ENCODE measurements at places on chromosomes 7 and 10.

- DNase-seq: no peak
Observed at GRCh38 chr10:44824607-44825006, 86.5 kb upstream of the TMEM72 start.

DNA sequence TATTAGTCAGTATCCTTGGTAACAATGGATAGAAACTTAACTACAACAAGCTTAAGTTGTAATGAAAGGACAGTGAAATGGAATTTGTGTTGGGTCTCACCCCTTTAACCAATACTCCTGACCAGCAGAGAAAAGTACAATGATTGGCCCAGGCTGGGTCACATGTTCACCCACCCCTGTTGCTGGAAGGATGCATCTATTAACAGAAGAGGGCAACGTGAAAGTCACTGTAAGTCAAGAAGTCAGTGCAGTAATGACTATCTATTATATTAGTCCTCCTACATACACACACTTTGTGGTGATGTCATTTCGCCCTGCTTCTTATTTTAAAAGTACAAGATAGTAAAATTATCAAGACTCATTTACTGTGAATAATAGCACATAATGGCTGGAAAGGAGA lies 16.2 kb downstream of the PNLIPRP2 start:
- no peak for DNase-seq

DNA sequence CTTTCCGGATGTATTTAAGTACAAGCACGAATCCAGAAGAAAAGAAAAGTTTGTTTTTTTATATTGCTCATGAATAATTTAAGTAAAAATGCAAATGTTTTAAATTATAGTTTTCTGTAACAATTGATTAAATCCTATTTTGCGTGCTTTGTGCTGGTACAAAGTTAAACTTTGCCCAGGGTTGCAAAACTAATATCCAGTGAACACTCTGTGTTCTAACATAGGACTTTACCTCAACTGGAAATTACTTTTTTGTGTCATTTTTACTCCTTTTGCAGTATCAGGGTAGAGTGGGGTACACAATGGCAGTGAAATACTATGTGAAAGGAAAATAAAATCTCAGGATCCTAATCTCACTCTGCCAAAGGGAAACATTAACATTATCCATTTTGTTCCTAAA lies 801.4 kb upstream of the MBL2 start:
- no peak for DNase-seq

DNA sequence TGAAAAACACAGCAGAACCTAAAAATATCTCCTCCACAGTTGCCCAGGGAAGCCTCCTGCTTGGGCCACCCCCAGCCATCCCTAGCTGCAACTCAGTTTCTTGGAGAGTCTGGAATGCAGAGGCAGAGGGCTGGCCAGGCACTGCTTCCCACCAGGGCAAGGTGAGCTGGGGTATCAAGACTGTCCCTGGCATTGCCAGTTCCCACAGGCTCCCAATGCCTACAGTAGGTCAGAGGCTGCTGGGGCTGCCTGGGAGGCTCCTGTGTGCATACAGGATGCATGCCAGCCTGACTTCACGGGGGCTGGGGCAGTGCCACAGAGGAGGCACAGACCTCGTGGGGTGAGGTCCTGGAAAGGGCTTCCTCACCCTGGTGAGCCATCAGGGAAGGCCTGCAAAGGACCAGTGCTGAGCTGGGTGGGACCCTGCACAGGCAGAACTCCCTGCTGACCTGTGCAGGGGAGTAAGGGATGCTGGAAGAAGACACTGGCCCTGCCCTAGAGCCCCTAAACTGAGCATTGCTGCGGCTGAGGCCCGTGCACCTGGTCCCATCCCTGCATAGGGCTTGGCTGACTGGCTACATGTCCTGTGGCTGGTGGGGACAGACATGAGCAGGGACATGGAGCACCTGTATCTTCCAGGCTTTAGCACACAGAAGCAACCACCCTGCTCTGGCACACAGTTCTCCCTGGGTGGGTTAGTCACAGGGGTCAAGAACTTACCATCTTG lies 121.9 kb upstream of the RET start:
- no peak for DNase-seq

DNA sequence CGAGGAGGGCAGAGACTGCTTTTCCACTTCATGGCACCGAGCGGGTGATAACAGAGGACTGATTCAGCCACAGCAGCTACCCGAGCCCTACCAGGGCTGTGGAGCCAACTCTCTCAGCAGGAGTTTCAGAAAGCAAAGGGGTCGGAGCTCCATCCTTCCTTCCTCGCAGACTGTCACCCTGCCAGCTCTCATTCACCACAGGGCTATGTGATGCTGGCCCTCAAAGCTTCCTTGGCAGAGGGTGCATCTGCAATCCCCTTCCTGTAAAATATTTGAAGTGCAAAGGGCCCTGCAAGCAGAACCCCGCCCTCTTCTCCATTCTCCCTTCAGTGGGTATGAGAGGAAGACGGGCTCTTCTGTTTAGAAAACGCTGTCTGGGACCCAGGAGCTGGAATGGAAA lies 105.3 kb upstream of the LYZL2 start:
- no peak for DNase-seq

- DNase-seq: no peak
Observed at GRCh38 chr7:43234968-43235367, 122.5 kb downstream of the HECW1 start.

DNA sequence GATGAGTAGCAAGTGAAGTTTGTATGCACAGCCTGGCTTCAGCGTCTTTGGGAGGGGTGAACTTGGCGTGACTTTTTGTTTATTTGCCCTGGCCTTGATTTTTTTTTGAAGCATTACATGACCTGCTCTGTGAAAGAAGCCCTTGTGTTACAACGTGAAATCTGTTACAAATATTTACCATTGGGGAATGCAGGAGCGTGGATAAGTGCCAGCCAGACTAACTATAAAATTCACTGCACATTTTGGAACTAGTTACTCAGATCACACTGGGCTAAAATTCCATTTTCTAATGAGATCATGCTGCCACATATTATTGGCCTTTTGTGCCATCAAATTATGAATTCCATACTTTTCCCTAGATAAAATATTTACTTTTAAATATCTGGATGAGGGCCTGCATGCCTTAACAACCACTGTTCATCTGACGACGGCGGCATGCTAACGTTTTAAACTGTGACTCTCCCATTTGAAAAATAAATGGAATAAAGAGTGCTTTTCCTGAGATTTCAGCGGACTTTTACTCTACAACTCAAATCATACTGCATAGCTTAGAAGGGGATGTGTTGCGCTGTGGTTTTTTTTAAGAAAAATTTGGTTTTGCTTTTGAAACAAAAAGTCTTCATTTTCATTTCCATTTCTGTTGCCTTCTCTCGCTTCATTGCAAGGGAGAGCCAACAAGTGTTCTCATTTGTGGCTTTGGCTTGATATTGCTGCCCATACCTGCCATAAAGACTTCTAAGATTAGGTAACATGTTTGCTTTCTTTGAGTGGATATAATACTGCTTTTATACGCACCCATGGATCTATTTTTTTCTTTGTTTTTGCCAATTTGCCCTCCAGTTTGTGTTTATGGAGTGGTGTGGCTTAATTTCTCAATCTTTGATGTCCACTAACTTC lies 352.2 kb downstream of the TFEC start:
- no peak for DNase-seq

DNA sequence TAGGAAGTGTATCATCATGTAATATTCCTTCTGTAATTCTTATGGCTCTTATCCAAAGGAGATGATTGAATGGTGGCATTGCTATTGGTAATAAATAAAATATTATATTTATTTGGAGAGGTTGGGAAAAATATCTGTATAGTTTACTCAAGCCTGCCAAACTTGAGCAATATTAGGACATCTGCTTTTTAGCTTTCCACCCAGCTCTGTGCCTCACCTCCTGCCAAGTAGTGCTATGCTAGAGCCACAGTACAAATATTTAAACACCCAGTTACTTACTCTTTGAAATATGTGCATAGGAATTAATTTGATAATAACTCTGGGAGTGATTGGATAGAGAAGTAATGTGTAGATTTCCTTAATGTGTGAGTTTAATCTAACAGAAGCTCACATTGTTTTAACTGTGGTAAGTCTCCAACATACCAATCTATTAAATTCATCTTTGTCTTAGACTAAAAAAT lies 129.2 kb downstream of the BBS9 start:
- no peak for DNase-seq

- DNase-seq: no peak
Observed at GRCh38 chr7:24905996-24906770, 73.8 kb downstream of the OSBPL3 start.

GRCh38 chr7:134691546-134692343 lies 45.1 kb downstream of the BPGM start:
- no peak for DNase-seq

DNA sequence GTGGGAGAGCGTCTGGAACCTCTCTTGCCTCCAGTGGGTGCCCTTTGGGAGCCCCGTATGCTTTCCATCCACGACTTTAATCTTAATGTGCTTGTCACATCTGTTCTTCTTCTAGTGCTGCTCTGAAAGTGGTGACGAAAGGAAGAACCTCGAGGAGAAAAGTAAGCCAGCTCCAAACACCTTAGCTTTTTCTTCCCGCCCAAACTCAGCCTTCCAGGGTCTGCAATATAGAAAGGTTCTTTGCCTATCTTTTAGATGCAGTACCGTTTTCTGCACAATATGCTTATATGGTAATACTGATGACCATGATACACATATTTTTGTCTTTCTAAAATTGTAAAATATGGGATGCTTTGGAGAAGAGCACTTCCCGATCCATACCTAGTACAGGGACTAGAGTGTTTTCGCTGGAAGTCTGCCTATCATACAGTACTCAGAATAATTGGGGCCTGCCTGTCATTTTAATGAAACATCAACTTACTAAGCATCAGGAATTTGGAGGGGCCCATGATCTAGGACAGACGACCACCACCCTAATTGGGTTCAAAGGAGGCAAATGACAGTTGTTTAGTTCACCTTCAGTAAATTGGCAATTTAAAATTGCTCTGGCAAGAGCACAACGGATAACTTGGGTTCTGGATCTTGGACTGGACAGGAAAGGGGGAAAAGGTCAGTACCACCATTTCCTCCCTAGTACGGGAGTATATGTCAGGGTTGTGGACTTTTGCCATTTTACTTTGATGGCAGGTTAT lies 884 bp downstream of the RINT1 start:
- no peak for DNase-seq

DNA sequence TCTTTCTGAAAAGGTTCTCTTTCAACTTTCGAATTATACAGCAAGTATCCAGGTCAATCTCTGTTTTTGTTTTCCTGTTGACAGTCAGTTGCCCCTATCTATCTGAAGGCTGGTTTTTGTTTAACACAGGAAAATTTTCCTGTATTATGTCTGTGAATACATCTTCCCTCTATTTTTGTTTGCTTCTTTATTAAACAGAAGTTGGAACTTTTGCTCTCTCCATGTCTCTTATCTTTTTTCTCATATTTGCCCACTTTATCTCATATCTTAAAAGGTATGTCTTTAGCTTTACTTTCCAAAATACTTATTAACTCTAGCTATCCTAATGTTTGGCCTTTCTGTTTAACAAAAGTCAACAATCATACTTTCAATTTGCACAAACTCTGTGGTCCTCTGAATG lies 95.0 kb downstream of the BRAF start:
- DNase-seq: no peak

DNA sequence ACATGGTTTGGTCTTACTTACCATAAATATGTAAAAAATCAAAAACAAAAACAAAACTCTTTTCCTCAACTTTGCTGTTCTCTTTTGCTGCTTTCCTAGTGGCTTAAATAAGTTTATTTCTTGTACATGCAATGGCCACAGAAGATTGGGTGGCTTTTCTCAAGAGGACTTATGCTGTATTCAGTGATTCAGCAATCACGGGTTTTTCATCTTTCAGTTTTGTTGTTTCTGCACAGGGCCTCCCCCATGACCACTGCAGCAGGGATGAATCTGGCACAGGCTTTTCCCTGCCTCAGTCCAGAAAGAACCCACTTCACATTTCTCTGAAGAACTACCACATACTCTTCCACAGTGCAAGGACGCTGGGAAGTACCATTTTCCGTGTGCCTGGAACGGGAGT lies 355.0 kb downstream of the RNLS start:
- no peak for DNase-seq

GRCh38 chr7:17131060-17131345 lies 167.4 kb upstream of the AHR start:
- DNase-seq: no peak

DNA sequence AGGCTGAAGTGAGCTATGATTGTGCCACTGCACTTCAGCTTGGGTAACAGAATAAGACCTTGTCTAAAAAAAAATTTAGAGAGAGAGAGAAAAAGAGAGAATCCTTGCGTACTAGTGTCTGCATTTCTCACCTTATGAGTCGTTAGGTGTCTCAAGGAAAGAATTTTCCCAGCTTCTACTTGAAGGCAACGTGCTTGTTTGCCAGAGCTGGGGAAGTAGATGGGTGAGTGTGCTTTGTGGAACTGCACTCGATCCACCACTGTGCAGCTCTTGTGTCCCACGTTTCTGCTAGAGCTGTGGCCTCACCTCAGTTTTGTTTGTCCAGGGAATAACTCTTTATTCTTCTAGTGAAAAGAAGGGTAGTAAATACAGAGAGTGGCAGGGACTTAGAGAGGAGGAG lies 38.9 kb downstream of the HDAC9 start:
- DNase-seq: no peak

GRCh38 chr7:80208700-80209099 lies 74.1 kb downstream of the GNAI1 start:
- no peak for DNase-seq

DNA sequence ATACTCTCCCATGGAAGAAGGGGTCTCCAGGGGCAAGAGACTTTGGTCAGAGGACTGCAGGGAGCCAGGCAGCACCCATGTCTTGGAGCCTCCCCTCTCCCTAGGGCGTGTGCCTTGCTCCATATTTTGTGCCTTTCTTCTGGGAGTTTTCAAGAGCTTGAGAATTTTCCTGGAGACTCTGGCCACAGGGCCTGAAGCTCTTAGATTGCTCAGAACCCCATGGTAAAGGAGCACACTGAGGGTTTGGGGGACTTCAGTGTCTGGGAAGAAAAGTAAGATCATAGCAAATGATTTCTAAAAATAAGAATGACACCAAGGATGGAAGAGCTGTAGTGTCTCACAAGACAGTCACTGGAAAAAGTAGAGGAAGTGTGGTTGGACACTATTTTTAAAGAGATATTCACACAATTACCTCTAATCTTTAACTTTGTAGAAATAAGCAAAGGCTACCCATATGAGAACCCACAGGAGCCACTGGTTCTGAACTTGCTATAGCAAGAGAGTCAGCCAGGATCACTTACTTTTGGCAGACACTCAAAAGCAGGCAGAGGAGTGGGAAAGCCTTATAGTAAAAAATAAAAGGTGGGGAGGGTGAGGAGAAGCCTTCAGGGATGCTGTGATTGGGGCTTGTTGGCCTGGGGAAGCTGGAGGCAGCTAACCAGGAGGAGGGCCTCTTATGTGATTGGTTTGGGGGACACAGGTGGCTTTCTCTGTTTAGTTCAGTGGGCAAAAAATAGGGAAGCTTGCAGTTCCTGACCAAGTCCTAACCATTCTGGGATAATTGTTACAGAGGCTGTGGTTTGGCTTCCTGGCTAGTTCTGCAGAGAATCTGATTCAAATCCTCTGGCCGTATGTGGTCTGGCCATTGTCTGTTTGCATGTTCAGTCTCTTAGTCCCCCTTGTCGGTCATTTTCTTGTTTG lies 5.1 kb upstream of the CSGALNACT2 start:
- no peak for DNase-seq

- peak; percentile 39 for DNase-seq
Observed at GRCh38 chr10:24723788-24724380, at the start of gene ARHGAP21. Gene ARHGAP21 (minus strand): TSS chr10:24723887. CDS start chr10:24721899, 1,988 bp downstream.

All from GM12891 (cell line).